Peyer's patch (tissue), 4 donors: ENCODE measurements at places on chromosomes 1 and 21. TPM values are rescaled to one million over a fixed set of nuclear protein-coding genes. Genes with fewer than 3 reads are reported as not detected.

TNNT2 gene
- total RNA-seq, result not detected

CFHR1 gene
- not detected for total RNA-seq

RGS2 gene
- 78.0 TPM for total RNA-seq

GOLT1A gene
- 84.9 TPM for total RNA-seq

GLRX2 gene
- 5.3 TPM for total RNA-seq

FCRL1 gene
- not detected for total RNA-seq

IQCC gene
- total RNA-seq, result 0.88 TPM

WASF2 gene
- 74.5 TPM for total RNA-seq

SPRR2E gene
- not detected for total RNA-seq

MEX3A gene
- total RNA-seq, result not detected

AMY1A gene
- not detected for total RNA-seq

CASQ2 gene
- 0.54 TPM for total RNA-seq

VWA5B1 gene
- total RNA-seq, result not detected

TNFRSF25 gene
- total RNA-seq, result 88.4 TPM

SDC3 gene
- total RNA-seq, result 8.3 TPM

SMIM11 gene
- 7.6 TPM for total RNA-seq

DR1 gene
- 62.7 TPM for total RNA-seq

CELA3A gene
- total RNA-seq, result not detected

KCNK1 gene
- 17.2 TPM for total RNA-seq

NUCKS1 gene
- total RNA-seq, result 21.1 TPM

RPTN gene
- not detected for total RNA-seq

MXRA8 gene
- total RNA-seq, result 11.7 TPM

TMCO1 gene
- total RNA-seq, result 81.6 TPM

POLR3GL gene
- total RNA-seq, result 8.7 TPM

MTMR11 gene
- total RNA-seq, result 210 TPM

C4BPA gene
- total RNA-seq, result 2.6 TPM

OLIG1 gene
- total RNA-seq, result not detected
